AG08395 (cell line): ENCODE measurements at places on chromosomes 7 and 10.

DNA sequence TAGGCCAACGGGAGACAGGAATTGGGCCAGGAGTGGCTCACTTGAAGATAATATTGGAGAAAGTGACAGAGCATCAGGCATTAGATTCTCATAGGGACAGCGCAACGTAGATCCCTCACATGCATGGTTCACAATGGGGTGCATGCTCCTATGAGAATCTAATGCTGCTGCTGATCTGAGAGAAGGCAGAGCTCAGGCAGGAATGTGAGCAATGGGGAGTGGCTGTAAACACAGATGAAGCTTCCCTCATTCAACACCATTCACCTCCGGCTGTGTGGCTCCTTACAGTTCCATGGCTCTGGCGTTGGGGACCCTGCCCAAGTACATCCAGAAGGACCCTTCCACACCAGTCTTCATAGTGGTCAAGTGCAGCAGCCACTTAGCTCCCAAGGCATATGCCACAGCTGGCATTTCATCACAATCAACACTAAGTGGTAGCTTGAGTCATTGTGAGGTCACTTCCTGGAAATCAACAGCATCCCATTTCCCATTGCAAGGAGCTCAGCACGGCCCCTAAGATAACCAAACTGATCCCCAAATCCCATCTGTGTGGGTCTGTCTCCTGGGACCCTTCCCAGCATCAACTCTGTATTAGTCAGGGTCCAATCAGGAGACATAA, 174.5 kb downstream of the TPST1 start:
- DNase-seq = no peak

- no peak for DNase-seq
These were observed 37.6 kb downstream of the VWA2 start for GRCh38 chr10:114276671-114277070.

DNA sequence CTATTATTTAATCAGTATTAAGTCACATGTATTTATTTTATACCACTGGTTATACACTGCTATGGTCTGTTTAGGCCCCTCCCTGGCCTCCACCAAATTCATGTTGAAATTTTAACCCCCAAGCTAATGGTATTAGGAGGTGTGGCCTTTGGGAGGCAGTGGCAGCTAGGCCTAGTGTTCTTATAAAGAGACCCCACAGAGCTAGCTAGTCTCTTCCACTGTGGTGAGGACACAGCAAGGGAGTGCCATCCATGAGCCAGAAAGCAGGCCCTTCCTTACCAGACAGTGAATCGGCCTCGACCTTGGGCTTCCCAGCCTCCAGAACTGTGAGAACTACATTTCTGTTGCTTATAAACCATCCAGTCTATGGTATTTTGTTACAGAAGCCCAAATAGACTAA, 28.7 kb downstream of the RBM48 start:
- no peak for DNase-seq

- no peak for DNase-seq
These were observed 615.0 kb downstream of the ANKRD7 start for GRCh38 chr7:118839515-118839914.

- DNase-seq = peak; percentile 92
These were observed 46.3 kb downstream of the EGFR start for GRCh38 chr7:55065079-55065478.

- DNase-seq = no peak
These were observed 16.7 kb downstream of the FAM53B start for GRCh38 chr10:124727361-124727960.

GRCh38 chr7:43137811-43138210, 25.4 kb downstream of the HECW1 start:
- peak; percentile 61 for DNase-seq

DNA sequence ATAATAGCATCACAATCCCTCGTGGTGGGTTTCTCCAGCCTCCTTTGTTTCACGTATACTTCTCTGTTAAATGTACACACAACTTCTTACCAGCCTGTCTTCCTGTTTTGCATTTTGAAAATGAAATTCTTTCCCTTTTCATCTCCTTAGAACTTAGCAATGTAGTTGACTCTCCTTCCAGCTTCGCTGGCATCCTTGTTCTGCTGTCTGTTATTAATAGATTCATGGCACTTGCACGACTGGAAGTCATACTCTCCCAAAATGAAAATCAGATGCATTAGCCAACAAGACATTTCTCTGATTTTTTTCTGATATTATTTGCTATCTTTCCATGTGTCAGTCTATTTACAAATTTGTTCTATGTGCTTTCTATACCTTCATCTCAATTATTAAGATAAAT, 3.0 kb upstream of the CREB3L2 start:
- no peak for DNase-seq

DNA sequence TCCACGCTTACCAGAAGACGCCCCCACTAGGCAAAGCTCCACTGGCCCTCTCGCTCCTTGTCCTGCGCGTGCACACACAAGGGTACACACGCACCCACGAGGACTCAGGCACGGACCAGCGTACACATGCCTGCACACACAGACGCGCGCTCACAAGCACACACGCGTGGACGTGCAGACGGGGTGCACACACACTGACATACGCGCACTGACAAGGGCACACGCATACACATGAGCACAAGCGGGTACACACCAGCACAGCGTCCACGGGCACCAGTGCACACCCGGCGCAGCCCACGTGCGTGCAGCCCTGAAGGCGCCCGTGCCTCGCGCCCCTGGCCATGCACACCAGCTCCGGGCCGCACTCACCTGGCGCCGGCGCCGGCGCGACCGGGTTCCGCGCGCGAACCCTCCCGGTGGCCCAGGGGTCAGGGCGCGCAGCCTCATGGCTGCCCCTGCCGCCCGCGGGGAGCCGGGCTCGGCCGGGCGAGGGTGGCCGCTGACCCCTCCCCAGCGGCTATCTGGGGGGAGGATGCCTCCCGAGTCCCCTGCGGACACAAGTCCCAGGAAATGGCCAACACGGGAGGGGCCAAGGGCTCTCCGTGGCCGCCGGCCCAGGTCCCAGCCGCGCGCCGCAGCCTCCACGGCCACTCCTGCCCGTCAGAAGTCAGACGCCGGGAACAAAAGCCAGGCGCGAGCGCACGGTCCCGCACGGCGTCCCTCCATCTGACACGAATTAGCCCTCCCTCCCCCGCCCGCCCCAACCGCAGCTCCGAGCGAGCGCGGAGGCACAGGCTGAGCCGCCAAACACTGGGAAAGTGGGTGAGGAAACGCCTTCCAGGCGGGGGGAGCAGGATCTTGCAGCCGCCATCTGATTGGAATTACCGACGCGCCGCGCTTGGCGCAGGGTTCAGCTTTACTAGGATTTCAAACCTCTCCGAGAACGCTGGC, 45.0 kb downstream of the TNS3 start:
- peak; percentile 90 for DNase-seq

- DNase-seq = no peak
These were observed 16.2 kb downstream of the DUSP5 start for GRCh38 chr10:110513949-110514348.

DNA sequence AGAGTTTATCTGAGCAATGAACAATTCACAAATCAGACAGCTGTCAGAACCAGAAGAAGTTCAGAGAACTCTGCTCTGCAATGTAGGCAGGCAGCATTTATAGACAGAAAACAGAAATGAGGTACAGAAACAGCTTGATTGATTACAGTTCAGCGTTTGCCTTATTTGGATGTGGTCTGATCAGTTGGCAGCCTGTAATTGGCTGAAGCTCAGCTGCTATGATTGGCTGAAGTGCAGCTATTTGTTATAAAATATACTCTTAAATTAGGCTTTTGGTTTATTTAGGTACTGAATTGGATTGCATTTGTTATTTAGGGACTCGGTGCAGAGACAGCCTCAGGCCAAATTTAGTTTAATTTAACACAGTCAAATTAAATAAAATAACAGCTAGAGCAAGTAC, 85.8 kb upstream of the JAZF1 start:
- DNase-seq = no peak

GRCh38 chr10:63214571-63214970, 81.4 kb downstream of the NRBF2 start:
- no peak for DNase-seq

DNA sequence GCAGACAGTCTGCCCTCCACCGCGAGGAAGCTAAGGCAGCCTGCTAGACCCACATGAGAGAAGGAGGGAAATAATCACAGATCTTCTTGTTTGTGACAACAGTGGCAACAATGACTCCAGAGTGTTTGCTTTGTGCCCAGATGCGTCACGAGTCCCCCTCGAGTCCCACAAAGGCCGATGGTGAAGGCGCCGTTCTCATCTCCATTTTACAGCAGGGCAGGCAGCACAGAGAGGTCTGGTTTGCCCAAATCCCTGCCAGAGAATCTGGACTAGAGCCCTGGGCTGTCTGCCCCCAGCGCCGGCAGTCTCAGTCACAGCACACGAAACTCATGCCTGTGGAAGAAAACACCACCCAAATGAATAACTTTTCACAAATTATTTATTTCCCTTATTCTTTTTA, 38.1 kb downstream of the KIAA1549 start:
- no peak for DNase-seq

GRCh38 chr7:107394831-107395230, 75.0 kb upstream of the GPR22 start:
- peak; percentile 33 for DNase-seq

GRCh38 chr10:67015225-67015624, 89.4 kb downstream of the LRRTM3 start:
- DNase-seq = no peak
